ENCODE measurements at places on chromosomes 11 and 22. TPM values are rescaled to one million over a fixed set of nuclear protein-coding genes. Genes with fewer than 3 reads are reported as not detected.

DNA sequence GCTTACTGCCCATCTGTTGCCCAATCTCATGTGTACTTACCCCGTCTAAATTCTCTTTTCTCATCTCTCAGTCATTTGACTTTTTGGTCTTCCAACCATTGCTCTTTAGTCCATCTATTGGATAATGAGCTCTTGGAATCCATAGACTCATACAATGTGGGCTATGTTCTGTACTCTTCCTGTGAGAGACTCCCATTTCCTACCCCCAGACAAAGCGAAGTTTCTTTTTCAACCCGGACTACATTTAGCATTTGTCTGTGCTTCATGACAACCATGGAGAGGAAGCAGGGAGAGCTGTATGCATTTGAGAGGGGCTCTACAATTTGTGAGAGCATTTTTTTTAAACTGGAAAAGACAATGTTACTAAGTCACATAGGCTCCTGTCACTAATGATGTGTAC is 4.0 kb upstream of the ARHGAP42 start:
- H3K4me1 ChIP-seq, result peaks cover 2% of the 10 kb centered on the region
- H3K27me3 ChIP-seq, result no peaks in the 10 kb centered on the region
- no peaks in the 10 kb centered on the region for H3K36me3 ChIP-seq
- no peak for DNase-seq
- no peak overlapping the region for H3K4me3 ChIP-seq

- peaks cover 9% of the 10 kb centered on the region for H3K27me3 ChIP-seq
- no peak overlapping the region for H3K27ac ChIP-seq
- no peak overlapping the region for H3K4me3 ChIP-seq
- no peak for DNase-seq
Observed at GRCh38 chr11:76194872-76195668, 11.2 kb downstream of the WNT11 start.

DNA sequence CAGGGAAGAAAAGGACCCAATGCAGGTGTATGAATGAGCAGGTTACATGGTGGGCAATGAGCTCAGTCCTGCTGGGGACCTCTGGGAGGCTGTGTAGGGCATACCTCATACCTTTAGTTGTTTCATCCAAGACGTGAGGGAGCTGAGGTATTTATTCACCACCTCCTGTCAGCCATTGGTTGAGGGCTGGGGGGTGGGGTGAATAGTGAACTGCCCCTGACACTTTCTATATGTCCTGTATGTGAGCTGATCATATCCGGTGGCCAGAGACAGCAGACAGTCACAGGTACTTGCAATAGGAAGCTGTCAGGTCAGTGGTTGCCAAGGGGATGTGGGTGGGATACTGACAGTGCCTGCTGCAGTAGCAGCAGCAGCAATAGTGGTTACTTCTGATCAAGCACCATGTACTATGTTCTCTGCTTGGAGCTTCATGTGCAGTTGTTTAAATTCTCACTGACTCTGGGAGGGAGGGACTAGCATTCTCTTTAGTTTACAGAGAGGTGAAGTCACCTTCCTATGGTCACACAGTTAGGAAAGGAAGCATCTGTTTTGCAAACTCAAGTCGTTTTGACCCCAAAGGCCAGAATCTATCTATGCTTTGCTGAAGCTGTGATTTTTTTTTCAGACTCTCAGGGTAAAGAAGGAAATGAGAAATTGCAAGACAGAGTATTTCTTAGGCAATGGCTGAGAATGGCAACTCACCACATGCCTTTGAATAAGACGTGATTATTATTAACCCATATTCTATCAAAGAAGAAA is 54.0 kb downstream of the MIAT start:
- no peaks in the 10 kb centered on the region for H3K4me1 ChIP-seq
- no peaks in the 10 kb centered on the region for H3K27me3 ChIP-seq
- no peak overlapping the region for H3K4me3 ChIP-seq
- peak; percentile 4 for DNase-seq
- no peak overlapping the region for H3K27ac ChIP-seq

DNA sequence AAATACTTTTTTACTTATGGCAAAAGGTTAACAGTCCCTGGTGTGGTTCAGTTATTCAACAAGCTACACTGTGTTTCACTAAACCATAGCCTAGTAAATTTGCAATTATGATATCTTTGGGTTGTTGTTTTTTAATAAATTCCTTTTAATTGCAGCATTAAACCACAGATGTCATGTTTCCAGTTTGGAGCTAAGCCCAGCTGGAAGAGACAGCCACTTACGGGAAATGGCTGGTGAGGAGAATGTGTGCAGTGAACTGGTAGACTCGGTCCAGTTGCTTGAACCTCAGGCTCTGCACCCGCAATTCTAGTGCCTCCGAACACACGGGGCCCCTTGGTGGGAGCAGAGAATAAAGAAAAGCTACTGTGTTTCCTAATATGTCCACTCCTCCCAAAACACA is 70.8 kb downstream of the WNT11 start:
- peaks cover 8% of the 10 kb centered on the region for H3K36me3 ChIP-seq
- no peak for DNase-seq
- no peak overlapping the region for H3K4me3 ChIP-seq
- H3K27ac ChIP-seq, result no peak overlapping the region
- H3K4me1 ChIP-seq, result peaks cover 10% of the 10 kb centered on the region
- no peaks in the 10 kb centered on the region for H3K27me3 ChIP-seq

GRCh38 chr22:38086001-38086845 is 2.2 kb upstream of the SLC16A8 start:
- peaks cover 49% of the 10 kb centered on the region for H3K27me3 ChIP-seq
- peaks cover 5% of the 10 kb centered on the region for H3K36me3 ChIP-seq
- no peak overlapping the region for H3K27ac ChIP-seq
- H3K4me3 ChIP-seq, result no peak overlapping the region
- DNase-seq, result no peak

DNA sequence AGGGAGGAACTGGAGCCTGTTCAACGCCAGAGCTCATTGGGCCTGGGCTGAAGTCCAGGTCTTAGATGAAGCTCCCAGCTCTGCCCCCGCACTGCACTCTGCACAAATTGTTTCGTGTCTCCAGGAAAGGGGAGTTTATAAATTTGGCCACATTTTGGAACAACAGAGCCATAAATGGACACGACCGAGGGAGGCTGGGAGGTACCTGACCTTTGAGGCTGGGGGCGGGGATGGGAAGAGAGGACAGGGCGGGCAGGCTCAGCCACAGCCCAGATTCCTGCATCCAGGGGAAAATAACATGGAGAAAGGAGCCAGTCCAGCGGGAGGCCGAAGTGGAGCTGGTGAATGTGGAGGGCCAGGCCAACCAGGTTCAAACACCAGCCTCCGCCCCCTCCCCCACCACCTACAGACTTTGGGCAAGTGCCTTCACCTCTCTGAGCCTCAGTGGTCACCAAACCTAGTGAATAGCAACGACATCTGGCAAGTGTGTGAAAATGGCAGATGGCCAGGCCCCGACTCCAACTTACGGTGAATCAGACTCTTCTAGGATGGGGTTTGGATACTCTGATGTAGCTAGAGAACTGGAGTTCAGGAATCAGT is 36.8 kb upstream of the SMTN start:
- H3K27ac ChIP-seq, result no peak overlapping the region
- H3K27me3 ChIP-seq, result peaks cover 15% of the 10 kb centered on the region
- DNase-seq, result no peak
- no peak overlapping the region for H3K4me3 ChIP-seq

GRCh38 chr11:43243927-43244326 is 67.9 kb upstream of the API5 start:
- no peaks in the 10 kb centered on the region for H3K27me3 ChIP-seq
- H3K4me1 ChIP-seq, result no peaks in the 10 kb centered on the region
- H3K4me3 ChIP-seq, result no peak overlapping the region
- H3K27ac ChIP-seq, result no peak overlapping the region
- no peaks in the 10 kb centered on the region for H3K36me3 ChIP-seq
- no peak for DNase-seq

GRCh38 chr22:38203090-38203810 is 1.5 kb downstream of the MAFF start:
- no peaks in the 10 kb centered on the region for H3K36me3 ChIP-seq

Gene KCNQ1OT1
- total RNA-seq, result 0.33 TPM

Gene MMP27
- not detected for total RNA-seq

- H3K4me3 ChIP-seq, result peak overlapping the region; percentile 16
- H3K4me1 ChIP-seq, result peaks cover 40% of the 10 kb centered on the region
- H3K36me3 ChIP-seq, result no peaks in the 10 kb centered on the region
- no peaks in the 10 kb centered on the region for H3K27me3 ChIP-seq
Observed at GRCh38 chr22:20464096-20464614, 26.5 kb upstream of the SCARF2 start.

DNA sequence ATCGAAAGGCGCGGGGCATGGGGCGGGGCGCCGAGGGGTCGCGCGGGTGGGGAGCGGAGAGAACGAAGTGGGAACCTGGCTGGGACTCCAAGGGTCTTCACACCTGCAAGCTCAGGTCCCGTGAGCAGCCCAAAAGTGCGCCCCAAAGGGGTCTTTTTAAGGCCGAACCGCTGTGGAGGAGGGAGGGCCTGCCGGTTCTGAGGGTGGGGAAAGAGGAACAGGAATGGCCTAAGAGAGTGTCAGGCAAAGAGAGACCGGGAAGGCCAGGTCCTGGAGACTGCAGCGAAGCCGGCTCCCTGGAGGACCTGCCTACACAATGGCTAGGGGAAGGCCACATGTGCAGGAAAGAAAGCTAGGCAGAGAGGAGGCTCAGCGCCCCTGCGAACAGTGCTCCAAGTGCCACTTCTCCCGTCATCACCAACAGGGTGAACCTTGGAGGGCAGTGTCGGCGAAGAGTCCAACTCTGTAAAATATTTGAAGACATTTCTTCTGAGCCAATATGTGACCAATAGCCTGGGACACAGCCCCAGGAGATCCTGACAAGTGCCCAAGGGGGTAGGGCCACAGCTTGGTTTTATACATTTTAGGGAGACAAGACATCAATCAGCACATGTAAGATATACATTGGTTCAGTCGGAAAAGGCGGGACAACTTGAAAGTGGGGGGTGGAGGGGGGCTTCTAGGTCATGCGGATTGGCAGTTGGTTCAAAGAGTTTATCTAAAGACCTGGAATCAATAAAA is 710 bp upstream of the DGCR2 start:
- H3K27me3 ChIP-seq, result peaks cover 12% of the 10 kb centered on the region
- DNase-seq, result no peak
- no peak overlapping the region for H3K27ac ChIP-seq

DNA sequence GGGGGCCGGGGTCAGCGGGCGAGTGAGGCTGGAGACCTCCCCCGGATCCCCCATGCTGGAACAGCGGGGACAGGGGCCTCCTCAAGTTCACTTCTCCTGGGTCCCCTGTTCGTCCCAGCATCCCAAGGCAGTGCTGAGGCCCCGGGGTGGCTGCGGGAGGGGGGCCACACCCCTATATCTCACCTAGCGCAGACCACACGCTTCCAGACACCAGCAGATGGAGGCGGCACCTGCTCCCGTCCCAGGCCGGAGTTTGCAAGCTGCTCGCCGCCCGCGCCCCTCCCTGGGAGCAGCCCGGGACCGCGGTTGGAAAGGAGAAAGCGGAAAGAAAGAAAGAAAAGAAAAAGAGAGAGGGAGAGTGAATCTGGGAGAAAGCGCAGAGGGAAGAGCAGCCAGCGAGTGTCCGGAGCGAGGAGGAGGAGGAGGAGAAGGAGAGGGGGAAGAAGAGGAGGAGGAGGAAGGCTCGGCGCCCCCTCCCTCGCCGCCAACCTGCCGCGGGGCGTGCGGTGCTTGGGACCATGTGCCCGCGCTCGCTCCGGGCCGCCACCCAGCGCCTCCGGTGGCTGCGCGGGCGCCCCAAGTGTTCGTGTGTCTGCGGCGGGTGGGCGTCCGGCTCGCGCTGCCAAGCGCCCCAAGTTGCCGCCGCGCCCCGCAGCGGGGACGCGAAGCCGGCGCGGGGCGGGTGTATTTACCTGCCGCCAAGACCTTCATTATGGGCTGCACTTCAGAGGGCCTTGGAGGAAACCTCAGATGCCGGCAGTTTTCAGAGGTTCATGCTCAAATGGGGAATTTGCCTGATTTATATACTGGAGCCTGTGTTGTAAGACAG is at the start of gene LIF:
Gene LIF, minus strand, starts transcription at position 775 of the 829 bp plus-strand sequence. Its CDS starts 64 bp downstream, at position 711.
- DNase-seq, result peak; percentile 27
- peak within 1 kb of the TSS; percentile 64 for H3K4me3 ChIP-seq
- no peak within 1 kb of the TSS for H3K27ac ChIP-seq
- no peaks in the 10 kb centered on the region for H3K27me3 ChIP-seq
- no peaks in the 10 kb centered on the region for H3K36me3 ChIP-seq

DNA sequence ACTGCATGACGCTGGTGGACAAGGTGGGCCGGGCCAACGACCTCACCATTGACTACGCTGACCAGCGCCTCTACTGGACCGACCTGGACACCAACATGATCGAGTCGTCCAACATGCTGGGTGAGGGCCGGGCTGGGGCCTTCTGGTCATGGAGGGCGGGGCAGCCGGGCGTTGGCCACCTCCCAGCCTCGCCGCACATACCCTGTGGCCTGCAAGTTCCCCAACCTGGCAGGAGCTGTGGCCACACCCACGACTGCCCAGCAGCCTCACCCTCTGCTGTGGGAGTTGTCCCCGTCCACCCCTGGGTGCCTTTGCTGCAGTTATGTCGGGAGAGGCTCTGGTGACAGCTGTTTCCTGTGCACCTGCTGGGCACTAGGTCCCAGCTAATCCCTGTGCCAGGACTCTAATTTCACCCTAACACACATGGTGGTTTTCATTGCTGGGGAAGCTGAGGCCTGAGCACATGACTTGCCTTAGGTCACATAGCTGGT is 49.0 kb upstream of the PPP6R3 start:
- peaks cover 14% of the 10 kb centered on the region for H3K36me3 ChIP-seq
- no peak overlapping the region for H3K4me3 ChIP-seq
- no peaks in the 10 kb centered on the region for H3K27me3 ChIP-seq
- no peak for DNase-seq

GRCh38 chr11:86663291-86663690 is 9.1 kb downstream of the ME3 start:
- H3K36me3 ChIP-seq, result no peaks in the 10 kb centered on the region
- no peaks in the 10 kb centered on the region for H3K27me3 ChIP-seq
- no peak overlapping the region for H3K4me3 ChIP-seq
- DNase-seq, result no peak
- H3K27ac ChIP-seq, result no peak overlapping the region
- no peaks in the 10 kb centered on the region for H3K4me1 ChIP-seq

DNA sequence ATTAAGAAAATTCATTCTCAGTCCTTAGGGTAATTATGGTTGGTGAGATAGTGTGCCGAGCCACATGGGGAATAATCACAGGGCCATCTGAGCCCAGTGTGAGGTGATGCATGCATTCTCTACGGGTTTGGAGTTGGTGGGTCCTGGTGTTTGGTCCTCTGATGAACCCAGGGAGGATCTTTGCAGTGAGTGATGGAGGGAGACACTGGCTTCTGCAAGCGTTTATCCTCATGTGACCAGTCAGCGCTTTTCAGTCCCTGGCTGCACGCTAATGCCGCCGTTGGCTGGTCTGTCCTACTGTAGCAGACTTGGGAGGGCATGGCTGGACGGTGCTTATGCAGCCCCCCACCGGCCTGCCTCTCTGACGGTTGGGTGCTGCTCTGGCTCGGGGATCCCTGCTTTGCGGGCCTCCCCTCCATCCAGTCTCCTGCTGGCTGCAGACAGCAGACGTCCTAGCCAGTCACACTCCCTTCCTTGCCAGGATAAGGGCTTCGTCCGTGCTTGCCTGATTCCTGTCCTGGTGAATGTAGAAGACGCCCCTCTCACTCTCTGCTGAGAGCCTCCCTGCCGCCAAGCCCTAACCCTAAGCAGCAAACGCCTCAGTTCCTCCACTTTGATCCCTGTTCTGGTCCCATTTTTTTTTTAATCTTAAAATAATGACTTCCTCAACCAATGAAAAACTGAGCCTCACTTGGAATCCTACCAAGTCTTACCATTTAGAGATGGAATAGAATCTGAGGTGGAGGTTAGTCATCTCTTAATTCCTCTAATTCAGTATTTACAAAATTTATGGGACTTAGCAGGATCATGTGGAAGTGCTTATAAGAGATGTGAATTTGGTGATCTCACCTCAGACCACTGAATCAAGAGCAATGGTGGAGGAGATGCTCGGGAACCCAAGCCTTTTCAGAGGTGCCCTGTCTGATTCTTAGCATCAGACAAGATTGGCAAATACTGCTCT is 143.7 kb upstream of the SORL1-AS1 start:
- no peak overlapping the region for H3K4me3 ChIP-seq
- no peak for DNase-seq
- peaks cover 88% of the 10 kb centered on the region for H3K36me3 ChIP-seq
- no peaks in the 10 kb centered on the region for H3K27me3 ChIP-seq
- no peaks in the 10 kb centered on the region for H3K4me1 ChIP-seq
- H3K27ac ChIP-seq, result no peak overlapping the region
